Left ventricle myocardium inferior (tissue), 1 donor: ENCODE measurements at places on chromosomes 13 and 19.

DNA sequence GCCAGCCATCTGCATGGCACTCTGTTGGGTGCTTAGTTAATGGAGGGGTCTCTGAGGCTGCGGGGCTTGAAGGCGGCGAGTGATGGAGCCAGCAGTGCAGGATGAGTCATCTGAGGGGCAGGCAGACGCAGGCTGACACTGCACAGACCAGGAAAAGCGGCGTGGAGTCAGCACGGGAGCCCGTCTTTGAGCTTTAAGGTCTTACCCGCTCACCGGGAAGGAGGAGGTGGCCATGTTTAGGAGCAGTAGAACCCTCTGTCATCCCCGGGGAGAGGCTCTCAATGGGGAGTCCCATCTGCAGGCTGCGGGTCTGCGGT is 13.1 kb downstream of the NAXD start:
- peaks cover 47% of the 10 kb centered on the region for H3K4me1 ChIP-seq
- no peaks in the 10 kb centered on the region for H3K27me3 ChIP-seq
- H3K4me3 ChIP-seq = no peak overlapping the region
- H3K36me3 ChIP-seq = peaks cover 65% of the 10 kb centered on the region

- H3K27ac ChIP-seq = no peak overlapping the region
- H3K27me3 ChIP-seq = peaks cover 99% of the 10 kb centered on the region
- H3K4me1 ChIP-seq = no peaks in the 10 kb centered on the region
- DNase-seq = no peak
- no peaks in the 10 kb centered on the region for H3K36me3 ChIP-seq
These were observed 9.9 kb downstream of the PCDH8 start for GRCh38 chr13:52838433-52839107.

- H3K27ac ChIP-seq = no peak overlapping the region
- H3K4me1 ChIP-seq = peaks cover 24% of the 10 kb centered on the region
- H3K4me3 ChIP-seq = peak overlapping the region; percentile 33
- no peak for DNase-seq
- peaks cover 34% of the 10 kb centered on the region for H3K27me3 ChIP-seq
These were observed 647 bp downstream of the RNF225 start for GRCh38 chr19:58395979-58396627.

DNA sequence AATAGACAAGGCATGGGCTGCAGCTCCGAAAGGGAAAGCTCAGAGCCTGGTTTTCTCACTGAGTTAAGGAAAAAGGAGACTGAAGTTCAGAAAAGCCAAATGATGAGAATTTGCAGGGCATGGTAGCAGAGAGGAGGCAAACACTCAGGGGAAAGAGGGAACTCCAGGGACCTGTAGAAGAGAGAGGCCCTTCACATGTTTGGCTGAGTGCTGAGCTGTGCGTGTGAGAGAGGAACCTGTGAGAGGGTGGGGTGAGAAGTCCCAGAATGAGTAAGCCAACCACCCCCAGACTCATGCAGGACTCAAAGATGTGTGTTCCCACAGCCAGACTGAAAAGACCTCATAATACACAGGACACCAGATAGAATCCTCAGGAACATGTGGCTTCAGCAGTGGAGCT is 2.8 kb upstream of the CRYL1 start:
- peaks cover 27% of the 10 kb centered on the region for H3K4me1 ChIP-seq
- H3K4me3 ChIP-seq = no peak overlapping the region
- no peak overlapping the region for H3K27ac ChIP-seq
- no peaks in the 10 kb centered on the region for H3K36me3 ChIP-seq

DNA sequence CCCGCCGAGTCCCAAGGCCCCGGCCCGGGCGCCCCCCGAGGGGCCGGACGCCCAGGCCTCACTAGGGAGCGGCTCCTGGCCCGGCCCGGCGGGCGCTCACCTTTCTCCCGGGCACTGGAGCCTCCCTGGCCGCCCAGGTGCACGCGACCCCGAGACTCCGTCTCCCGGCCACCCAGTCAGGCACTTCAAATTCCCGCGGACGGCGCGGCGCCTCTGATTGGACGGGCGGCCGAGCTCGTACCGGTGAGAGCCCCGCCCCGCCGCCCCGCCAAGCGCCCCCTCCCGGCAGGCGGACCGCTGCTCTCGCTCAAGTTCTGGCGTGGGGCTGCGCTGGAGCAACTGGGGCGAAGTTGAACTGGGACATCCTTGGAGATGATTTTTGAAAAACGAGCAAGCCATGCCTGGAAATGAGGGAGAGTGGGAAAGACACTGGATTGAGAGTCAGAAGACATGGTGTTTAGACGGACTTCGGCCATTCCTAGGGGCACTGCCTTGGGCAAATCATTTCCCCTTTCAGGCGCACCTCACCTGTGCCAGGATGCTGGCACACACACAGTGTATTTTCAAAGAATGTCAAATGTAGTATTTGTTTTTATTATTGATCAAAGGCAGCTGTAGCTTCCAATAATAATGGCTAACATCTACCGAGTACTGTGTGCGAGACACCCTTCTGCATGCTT is 485.3 kb downstream of the UQCRFS1 start:
- H3K36me3 ChIP-seq = no peaks in the 10 kb centered on the region
- no peak overlapping the region for H3K27ac ChIP-seq
- peaks cover 11% of the 10 kb centered on the region for H3K4me1 ChIP-seq
- H3K27me3 ChIP-seq = peaks cover 51% of the 10 kb centered on the region
- DNase-seq = no peak
- H3K4me3 ChIP-seq = peak overlapping the region; percentile 55
